SW480 (cell line): ENCODE measurements at places on chromosomes 6 and 20.

DNA sequence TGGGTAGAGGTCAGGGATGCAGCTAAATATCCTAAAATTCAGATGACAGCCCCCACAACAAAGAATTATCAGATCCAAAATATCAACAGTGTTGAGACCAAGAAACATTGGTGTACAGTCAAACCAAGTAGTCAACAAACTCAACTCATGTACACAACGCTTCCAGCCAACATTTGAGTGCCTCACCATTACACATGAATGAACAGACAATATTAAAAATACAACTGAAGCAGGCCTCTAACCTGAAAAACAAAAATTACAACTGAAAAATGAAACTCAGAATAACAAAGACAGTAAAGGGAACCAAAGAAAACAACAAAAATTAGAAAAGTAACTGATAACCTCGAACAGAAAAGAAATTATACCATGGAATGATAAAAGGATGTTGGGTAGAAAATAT lies 46.2 kb downstream of the HACE1 start:
- no peak for DNase-seq

GRCh38 chr6:107661291-107661690 lies 162.8 kb downstream of the SCML4 start:
- no peak for DNase-seq

GRCh38 chr20:51482836-51483473 lies 59.6 kb downstream of the NFATC2 start:
- no peak for DNase-seq

DNA sequence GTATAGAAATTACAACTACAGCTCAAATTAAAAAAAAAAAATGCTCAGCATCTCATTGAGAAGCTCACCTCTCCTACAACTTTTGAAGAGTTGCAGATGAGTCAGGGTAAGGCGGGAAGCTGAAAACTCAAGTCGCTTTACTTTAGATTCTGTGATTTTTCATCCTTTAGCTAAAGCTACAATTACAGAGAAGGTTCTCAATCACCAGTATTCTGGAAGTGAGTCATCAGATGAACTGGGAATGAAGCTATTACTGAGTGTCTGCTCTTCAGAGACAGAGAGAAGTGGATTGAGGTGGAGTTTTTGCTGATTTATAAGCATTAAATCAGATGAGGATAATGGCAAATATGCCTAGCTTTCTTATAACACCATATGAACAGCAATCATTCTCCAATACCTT lies 91.9 kb downstream of the TFAP2A start:
- DNase-seq, result no peak

- no peak for DNase-seq
Measured at GRCh38 chr20:32906200-32906599, 47.5 kb downstream of the EFCAB8 start.

GRCh38 chr6:11232770-11233626 lies 530 bp upstream of the NEDD9 start:
- DNase-seq, result peak; percentile 72

DNA sequence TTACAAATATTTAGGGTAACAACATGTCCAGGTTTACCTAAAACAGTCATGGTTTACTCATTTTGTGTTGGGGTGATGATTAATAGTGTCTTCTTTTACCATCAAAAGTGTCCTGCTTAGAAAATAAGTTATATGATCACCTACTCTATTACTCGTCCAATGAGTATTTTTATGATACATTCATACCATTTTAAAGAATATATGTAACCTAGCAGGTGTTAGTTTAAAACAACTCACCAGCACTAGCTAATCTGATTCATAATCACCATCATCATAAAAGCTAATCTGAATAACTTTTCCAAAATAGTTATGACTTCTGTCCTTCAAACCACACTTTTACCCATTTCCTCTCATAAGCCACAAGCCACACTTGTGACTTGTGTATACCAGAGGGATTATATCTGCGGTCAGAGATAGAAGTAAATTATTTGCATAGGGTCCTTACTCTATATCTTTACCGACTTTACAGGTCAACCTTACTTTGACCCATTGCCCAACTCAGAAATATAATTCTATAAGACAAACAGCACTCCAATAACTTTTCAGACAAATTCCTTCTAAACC lies 33.3 kb upstream of the NRN1 start:
- no peak for DNase-seq

GRCh38 chr6:142510211-142510610 lies 208.4 kb downstream of the ADGRG6 start:
- no peak for DNase-seq

DNA sequence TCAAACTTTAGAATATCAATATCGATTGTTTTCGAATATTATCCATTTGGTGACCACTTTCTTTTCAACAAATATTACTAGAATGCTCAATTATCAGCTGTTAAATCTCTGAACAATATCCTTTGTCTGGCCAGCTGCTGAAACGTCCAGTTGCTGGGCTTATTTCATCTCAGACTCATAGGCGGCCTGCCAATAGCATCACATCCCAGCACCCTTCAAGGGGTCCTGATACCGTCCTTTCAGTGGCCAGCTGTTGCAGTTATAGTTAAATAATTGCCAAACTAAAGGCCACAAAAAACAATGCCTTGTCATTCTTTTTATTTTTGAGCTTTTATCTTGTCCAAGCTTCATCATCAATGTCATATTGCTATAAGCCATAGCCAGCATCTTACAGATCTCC lies 1006.8 kb upstream of the MANEA start:
- DNase-seq, result no peak

DNA sequence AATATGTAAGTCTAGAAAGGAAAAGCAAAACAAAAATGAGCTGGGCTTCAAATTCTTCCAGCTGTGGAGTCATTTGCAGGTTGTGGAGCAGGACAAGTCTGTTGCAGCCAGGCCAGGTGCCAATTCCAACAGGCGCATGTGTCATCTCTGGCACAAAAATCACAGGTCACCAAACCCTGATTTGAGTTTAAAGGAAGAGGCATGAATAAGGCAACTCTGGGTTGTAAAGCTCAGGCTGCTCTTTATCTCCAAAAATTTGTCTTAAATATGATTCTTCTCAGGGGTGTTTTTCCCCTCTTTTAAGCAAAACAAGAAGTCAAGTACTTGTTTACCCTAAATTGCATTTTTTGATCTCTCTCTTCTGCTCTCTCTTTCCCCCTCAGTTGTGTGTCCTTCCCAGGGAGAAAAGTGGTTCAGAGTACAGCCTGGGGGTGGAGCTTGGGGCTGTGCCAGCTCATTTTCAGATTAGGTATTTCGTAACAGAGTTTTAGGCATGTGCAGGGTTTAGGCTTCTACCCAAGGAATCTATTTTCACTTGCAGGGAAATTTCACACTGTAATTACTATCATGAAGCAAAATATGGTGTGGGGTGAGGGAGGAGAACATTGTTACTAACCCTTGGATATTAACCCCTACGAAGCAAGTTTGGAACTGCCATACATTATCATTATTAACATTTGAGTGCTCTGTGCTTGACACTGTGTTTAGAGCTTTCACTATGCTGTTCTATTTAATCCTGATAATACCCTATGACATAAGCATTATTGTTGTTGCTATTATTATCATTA lies 8.3 kb upstream of the NCOA3 start:
- DNase-seq, result peak; percentile 68

- no peak for DNase-seq
Measured at GRCh38 chr6:90178384-90178855, 118.2 kb downstream of the BACH2 start.

DNA sequence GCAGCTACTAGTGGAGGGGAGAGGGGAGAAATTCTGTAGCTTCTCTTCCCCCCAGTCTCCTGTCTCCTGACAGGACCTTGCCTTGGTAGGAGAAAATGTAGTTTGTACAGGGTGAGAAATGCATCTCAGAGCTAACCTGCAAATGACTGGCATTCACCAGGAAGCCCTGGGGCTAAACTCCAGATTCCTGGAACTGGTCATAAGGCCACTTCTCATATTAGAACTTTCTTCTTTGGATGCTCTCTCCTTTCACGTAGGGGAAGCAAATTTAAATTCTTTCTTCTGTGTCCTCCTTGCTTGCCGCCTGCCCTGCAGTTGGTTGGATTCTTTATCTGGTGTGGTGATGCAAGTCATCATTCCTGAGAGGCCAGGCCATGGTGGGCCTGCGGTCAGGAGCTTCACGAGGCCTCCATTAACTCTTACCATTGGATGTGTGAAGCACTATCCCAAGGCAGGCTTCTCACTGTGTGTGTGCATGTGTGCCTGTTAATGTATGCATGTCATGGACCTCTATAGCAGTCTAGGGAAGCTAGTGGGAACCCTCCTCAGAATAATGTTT lies 182.0 kb downstream of the PHF3 start:
- no peak for DNase-seq

DNA sequence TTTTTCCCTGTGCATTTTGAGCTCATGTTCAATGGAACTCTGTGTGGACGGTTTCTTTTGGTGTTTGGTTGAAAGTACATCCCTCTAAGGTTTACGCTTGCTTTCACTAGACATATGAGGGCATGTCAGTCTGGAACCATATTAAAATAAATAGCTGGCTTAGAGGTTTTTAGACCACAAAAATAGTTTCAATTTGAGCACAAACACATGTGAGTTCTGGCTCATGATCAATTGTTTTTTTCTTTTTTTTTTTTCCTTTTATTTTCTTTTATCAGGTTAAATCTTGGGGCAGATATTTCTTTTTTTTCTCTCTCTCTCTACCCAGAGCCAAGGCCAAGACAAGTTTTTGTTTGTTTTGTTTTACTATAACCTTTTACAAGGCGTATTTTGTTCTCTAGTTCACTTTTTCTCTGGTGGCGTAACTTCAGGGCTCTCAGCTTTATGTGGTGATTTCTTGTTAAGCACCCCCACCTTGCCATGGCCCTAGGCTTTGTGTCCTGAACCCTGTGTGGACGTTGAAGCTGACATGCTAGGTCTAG lies 92.9 kb downstream of the SHLD1 start:
- DNase-seq, result no peak

- DNase-seq, result peak; percentile 23
Measured at GRCh38 chr6:3414327-3415081, 42.3 kb downstream of the SLC22A23 start.

GRCh38 chr6:12078014-12078413 lies 65.9 kb downstream of the HIVEP1 start:
- no peak for DNase-seq

DNA sequence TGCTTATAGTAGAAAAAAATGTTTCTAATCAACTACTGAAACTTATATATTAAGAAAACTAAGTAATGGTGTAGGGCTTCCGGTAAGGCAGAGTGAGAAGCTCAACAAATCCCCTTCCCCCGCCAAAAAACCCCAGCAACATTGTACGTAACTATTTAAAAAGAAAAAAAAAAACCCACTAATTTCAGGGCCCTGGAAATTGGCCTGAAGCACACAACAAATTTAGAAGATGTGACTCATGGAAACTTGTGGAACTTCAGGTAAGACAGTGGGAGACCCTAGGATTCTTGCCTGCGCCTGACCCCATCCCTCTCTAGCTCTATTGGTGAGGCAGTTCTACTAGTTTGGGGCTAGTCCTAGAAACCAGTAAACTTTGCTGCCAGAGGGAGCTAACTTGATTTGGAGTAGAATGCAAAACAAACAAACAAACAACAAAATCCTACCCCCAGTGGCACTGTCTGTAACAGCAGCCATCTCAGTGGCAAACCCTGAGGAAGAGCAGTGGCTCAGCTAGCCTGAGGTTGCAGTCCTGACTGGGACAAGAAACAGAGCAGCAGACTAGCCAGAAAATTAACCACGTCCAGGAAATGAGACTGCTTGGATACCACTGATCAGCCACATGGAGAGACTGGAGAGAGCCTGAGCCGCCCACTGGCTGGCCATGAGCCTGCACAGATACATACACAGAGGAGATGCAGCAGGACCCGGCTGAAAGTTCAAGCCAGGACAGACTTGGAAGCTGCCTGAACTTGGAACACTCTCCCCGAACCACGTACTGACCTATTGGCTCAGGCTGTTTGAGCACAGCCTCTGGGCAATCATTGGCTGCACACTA lies 135.1 kb downstream of the TBXT start:
- DNase-seq, result peak; percentile 10

GRCh38 chr20:17835240-17835933 lies 133.2 kb downstream of the SNX5 start:
- peak; percentile 54 for DNase-seq

- DNase-seq, result no peak
Measured at GRCh38 chr6:129543981-129544380, 166.0 kb downstream of the ARHGAP18 start.

DNA sequence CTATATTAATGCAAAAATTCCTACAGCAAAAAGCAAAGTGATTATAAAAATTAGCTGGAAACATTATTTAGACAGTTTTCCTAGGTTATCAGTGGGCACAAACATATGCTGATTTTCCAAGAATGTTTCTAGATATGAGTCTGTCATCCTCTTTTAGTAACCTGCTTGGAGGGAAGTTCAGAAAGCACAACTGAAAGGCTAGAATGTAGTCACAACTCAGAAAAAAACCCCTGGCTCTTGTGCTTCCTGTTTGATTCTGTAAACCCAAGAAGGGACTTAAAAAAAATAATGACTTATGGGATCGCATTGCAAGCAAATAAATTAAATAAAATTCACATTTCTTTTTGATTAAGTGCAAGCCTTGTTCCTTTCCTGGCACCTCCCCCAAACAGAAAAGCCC lies 708.4 kb upstream of the EPHA7 start:
- no peak for DNase-seq
